ENCODE measurements at places on chromosomes 1 and 21. TPM values are rescaled to one million over a fixed set of nuclear protein-coding genes. Genes with fewer than 3 reads are reported as not detected.

MROH7 gene
- not detected for total RNA-seq

CDC20 gene
- total RNA-seq: 39.6 TPM

ZSCAN20 gene
- total RNA-seq: 9.1 TPM

MARK1 gene
- 1.7 TPM for total RNA-seq

SH3BGR gene
- total RNA-seq: 1.00 TPM

Measured in melanocyte of skin (primary cell).